ENCODE measurements at places on chromosomes 3 and 15. TPM values are rescaled to one million over a fixed set of nuclear protein-coding genes. Genes with fewer than 3 reads are reported as not detected.

The ADAMTS7 gene
- total RNA-seq, result 0.35 TPM

The CPA3 gene
- not detected for total RNA-seq

The C3orf22 gene
- total RNA-seq, result not detected

The ZNF35 gene
- 3.5 TPM for total RNA-seq

The RNF13 gene
- 37.2 TPM for total RNA-seq

The TRPC1 gene
- 3.0 TPM for total RNA-seq

The MKRN2 gene
- 24.2 TPM for total RNA-seq

The CCDC39 gene
- total RNA-seq, result not detected

The SYNPR gene
- not detected for total RNA-seq

The NRROS gene
- total RNA-seq, result 50.1 TPM

The PTX3 gene
- total RNA-seq, result not detected

The MUSTN1 gene
- total RNA-seq, result 3.3 TPM

The GPR156 gene
- total RNA-seq, result not detected

The RAB6B gene
- total RNA-seq, result 3.3 TPM

The HES1 gene
- 11.3 TPM for total RNA-seq

The BLOC1S6 gene
- 43.1 TPM for total RNA-seq

The C15orf39 gene
- total RNA-seq, result 65.0 TPM

The CLSTN2 gene
- total RNA-seq, result not detected

The DISP2 gene
- 0.03 TPM for total RNA-seq

The GOLGA6D gene
- total RNA-seq, result not detected

The CLCN2 gene
- total RNA-seq, result 3.6 TPM

The SGO1 gene
- total RNA-seq, result 39.4 TPM

The GCSAM gene
- 19.9 TPM for total RNA-seq

The GOLGA8O gene
- 7.8 TPM for total RNA-seq

The DUOX2 gene
- 0.23 TPM for total RNA-seq

The LYZL4 gene
- not detected for total RNA-seq

The CAMKV gene
- not detected for total RNA-seq

The SLC2A2 gene
- not detected for total RNA-seq

The FYCO1 gene
- total RNA-seq, result 21.7 TPM

The IGF2BP2 gene
- total RNA-seq, result 0.13 TPM

The EXD1 gene
- not detected for total RNA-seq

The DNAJA4 gene
- total RNA-seq, result 30.9 TPM

The SLC51A gene
- not detected for total RNA-seq

The TMCC1 gene
- 20.4 TPM for total RNA-seq

The HHLA2 gene
- total RNA-seq, result 11.6 TPM

The TMCO5A gene
- total RNA-seq, result not detected

The MCF2L2 gene
- 7.0 TPM for total RNA-seq

The DCLK3 gene
- total RNA-seq, result not detected

The RASGRP1 gene
- 208 TPM for total RNA-seq

The DUOXA2 gene
- not detected for total RNA-seq

The MRPL47 gene
- 34.8 TPM for total RNA-seq

The CD86 gene
- total RNA-seq, result 21.7 TPM

The TMEM158 gene
- total RNA-seq, result not detected

The PATL2 gene
- total RNA-seq, result 36.3 TPM
